Stimulated activated CD8-positive, alpha-beta memory T cell treated with anti-CD3 and anti-CD28 coated beads, Interleukin-4, amount 100 ng/mL, for 24 hours (primary cell): ENCODE measurements at places on chromosomes 2 and 18.

GRCh38 chr2:236536727-236537398, 32.8 kb upstream of the ACKR3 start:
- DNase-seq, result peak; percentile 14

DNA sequence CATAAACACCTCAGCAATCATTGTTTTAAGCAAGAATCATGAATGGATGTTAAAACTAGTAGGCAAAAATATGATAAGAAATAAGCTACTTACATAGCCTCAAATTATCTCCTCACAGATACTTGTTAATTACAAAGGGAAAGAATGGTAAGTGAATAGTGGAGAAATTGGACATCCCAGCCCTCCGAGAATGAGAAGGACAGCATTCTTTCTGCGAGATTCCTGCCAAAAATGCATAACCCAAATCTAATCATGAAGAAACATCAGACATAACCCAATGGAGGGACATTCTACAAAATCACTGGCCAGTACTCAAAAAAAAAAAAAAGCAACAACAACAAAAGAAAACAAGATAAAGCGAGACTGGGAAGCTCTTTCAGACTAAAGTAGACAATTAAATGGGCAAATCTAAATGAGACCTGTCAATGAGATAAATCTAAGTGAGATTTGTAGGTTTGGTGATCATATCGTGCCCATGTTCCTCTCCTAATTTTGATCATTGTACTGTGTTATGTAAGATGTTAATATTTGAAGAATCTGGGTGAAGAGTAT, 57.9 kb upstream of the GLI2 start:
- DNase-seq, result no peak

GRCh38 chr2:161166538-161167409, 6.5 kb downstream of the TANK start:
- peak; percentile 42 for DNase-seq

GRCh38 chr2:146365041-146365440, 1479.8 kb upstream of the ACVR2A start:
- no peak for DNase-seq

- DNase-seq, result no peak
Observed at GRCh38 chr2:9993488-9994165, 42.1 kb downstream of the GRHL1 start.

GRCh38 chr2:168029071-168029470, 218.3 kb downstream of the STK39 start:
- no peak for DNase-seq

DNA sequence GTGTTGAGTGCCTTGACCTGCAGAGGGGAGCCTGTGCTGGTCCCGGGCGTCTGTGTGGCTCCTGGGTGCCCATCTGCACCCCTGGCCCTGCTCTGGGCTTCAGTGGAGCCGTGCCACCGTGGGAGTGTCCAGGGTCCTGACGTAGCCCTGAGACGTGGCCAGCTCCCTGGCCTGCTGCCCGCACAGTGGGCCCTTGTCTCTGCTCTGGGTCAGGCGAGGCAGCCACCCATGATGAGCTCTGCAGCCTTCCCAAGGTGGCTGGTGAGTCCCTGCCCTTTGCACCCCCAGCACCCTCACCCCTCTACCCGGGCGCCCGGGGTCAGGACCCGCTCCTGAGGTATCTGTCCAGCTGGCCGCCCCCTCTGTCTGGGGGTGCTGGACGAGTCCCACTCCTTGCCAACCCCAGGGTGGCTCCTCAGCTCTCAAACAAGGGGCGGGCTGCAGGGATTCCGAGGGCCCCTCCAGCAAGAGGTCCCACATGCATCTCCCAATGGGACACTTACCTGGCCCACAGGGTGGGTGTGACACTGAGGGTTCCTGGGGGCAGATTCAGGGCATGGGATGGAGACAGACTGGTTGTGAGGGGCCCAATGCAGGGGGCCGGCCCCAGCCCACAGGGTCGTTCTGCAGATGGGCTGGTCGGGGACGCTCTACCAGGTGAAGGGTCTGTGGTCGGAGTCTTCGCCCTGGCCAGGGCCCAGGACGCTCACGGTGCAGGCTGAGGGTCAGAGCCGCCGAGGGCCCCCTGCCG, 2.4 kb downstream of the NEU4 start:
- no peak for DNase-seq

DNA sequence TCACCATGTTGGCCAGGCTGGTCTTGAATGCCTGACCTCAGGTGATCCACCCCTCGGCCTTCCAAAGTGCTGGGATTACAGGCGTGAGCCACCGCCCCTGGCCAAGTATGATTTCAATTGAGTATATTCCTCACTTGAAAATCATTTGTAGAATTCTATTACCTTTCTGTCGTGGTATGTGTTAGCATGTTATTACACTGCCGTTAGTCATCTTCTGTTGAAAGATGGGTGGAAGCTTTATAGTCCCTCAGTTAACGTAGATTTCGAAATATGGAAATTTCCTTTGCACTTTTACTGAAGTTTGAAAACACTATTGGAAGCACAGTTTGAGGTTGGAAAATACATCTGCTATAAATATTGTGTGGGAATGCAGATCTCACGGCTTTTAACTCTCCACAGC, 14.7 kb downstream of the NIFK start:
- no peak for DNase-seq

GRCh38 chr18:160831-161570, 2.6 kb downstream of the USP14 start:
- DNase-seq, result no peak

DNA sequence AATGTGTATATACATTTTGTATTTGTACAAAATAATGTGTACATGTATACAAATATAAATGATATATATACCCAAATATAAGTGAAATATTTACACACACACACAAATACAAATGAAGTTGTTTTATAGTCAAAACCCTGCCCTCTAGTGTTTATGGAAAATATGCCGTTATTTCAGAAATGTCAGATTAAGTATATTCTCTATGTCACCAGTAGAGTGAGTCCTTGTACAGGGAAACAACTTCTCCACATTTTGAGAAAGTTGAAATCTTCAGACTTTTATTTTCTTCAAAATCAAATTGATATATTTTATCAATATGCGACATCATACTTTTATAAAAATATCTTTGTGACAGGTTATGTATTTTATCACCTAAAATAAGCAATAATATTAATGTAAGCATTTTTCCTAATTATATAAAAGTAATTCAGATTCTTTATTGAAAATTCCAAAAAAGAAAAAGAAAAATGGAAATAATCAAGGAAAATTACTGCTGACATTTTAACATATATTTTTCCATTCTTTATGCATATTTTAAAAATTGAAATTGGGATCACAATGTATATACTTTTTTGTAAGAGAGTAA, 22.4 kb downstream of the ARL6IP6 start:
- DNase-seq, result no peak

GRCh38 chr2:114031605-114032505, 142.0 kb downstream of the ACTR3 start:
- DNase-seq, result no peak

- no peak for DNase-seq
Observed at GRCh38 chr2:54456362-54456611, 160 bp downstream of the SPTBN1 start.

GRCh38 chr2:88318956-88319330, 133.6 kb downstream of the FOXI3 start:
- DNase-seq, result no peak

DNA sequence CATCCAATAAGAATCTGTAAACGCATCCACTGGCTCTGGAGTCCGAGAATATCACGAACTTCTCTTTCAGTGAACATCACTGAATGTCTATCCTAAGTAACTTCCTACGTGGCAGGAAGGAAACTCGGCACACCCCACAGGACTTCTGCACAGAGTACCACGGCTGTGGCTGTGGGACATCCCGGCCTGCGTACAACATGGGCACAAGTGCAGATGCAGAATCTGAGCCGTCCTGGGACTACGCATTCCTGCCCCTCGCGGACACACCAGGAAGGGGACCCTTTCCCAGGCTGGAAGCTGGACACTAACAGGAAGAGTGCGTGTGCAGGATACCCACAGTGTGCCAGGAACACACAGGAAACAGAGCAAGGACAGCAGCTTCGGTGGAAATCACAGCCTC, 60.6 kb downstream of the ZNF516 start:
- no peak for DNase-seq

DNA sequence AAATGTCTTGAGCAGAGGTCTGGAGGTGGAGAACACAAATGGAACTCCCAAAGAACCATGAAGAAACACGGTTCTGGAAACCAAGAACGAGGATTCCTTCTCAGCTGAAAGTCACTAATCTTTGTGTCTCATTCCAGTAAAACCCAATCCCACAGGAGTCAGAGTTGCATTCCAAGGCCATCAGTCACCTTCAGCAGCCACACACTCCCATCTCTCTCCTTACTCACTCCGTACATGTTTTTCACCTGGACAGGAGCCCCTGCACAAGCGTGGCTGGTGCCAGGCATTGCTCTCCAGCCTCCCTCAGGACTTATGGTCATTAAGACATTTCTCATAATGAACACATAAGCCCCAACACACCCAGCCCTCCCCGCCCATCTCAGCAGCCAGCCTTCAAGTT, 175.4 kb upstream of the SIX2 start:
- DNase-seq, result no peak

GRCh38 chr2:211237586-211238275, 681.3 kb downstream of the CPS1 start:
- DNase-seq, result no peak
